Stimulated activated CD4-positive, alpha-beta T cell treated with anti-CD3 and anti-CD28 coated beads, Interleukin-1b, Interleukin-23, amount 100 ng/mL, for 24 hours (primary cell): ENCODE measurements at places on chromosomes 13 and 19.

DNA sequence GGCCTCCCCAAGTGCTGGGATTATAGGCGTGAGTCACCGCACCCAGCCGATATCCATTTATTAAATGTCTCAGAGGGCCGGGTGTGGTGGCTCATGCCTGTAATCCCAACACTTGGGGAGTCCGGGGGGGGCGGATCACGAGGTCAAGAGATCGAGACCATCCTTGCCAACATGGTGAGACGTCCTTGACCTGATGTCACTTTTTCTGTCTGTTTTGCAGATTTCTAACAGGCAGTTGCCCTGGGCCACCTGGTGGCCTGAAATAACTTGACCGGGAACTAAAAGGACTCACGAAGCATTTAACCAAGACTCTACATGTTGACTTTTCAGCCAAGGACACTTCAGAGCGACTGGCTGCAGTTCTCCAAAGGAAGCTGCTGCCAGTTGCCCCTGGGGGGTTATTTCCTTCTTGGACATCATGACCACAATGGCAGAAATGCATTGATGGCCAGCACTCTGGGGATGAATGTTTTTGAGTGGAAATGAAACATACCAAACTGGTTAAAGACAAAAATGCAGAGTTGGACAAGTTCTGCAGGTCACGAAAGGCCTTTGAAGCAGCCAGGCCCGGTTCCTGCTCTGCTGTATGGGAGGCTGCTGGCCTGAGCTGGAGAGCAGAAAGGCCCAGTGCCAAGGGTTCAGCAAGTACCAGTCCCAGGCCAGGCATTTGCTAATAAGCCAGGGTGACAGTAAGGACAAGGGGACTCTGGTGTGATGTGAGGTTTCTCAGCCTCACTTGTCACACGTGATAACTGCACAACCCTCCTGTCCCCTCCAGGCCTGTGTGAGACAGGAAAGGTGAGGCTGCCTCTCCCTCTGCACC is 8.3 kb downstream of the ZNF837 start:
- no peak for DNase-seq

GRCh38 chr19:48480558-48481500 is 11.7 kb downstream of the CYTH2 start:
- DNase-seq = peak; percentile 39

GRCh38 chr13:106919133-106919532 is 351.2 kb upstream of the ARGLU1 start:
- DNase-seq = no peak

- DNase-seq = no peak
These were observed 334.0 kb downstream of the KCTD12 start for GRCh38 chr13:76552041-76552772.

DNA sequence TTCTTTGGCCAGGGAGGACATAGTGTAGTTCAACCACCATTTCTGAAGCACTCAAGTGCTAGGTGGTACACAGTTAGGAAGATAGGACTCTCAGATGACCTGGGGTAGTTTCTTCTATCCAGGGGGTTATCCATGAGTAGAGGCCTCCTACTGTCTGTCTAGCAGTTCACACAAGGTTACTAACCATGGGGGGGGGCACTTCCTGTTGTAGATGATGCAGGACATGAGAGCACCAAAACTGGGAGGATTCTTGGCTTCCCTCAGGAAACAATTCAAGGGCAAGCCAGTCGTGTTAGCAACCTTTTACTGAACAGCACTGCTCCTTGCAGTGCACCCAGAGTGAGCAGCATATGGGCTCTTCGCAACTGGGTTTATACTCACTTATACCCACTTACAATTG is 8.9 kb upstream of the TPP2 start:
- DNase-seq = no peak

GRCh38 chr13:105445796-105446195 is 1089.7 kb downstream of the EFNB2 start:
- no peak for DNase-seq

DNA sequence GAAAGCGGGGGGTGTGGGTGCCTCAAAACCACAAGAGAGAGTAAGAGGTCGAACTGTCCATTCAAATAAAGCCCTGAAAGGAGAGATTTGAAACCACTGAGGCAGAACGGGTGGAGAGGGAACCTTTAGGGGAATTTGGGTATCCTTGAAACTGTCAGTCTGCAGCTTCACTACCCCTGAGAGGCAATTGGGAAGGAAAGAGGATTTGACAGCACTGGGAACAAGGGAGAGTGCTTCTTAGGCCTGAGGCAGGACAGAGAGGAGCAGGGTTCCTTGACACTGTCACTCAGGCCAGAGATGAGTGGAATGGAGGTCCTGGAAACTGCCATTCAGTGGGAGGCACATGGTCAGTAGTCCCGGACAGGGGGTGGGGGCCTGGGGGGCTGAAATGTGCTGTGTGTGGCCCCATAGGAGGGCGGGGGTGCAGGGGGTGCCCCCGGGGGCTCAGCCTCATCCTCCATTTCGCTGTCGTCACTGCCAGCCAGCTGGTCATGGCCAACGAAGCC is 5.0 kb downstream of the GFY start:
- DNase-seq = no peak

GRCh38 chr19:18362934-18363542 is 22.6 kb downstream of the PGPEP1 start:
- DNase-seq = no peak

GRCh38 chr19:41415154-41415571 is 12.0 kb downstream of the B3GNT8 start:
- DNase-seq = no peak

- no peak for DNase-seq
These were observed 16.4 kb downstream of the SMIM24 start for GRCh38 chr19:3463714-3464586.

GRCh38 chr19:28612275-28612769 is 600.6 kb downstream of the UQCRFS1 start:
- DNase-seq = no peak

DNA sequence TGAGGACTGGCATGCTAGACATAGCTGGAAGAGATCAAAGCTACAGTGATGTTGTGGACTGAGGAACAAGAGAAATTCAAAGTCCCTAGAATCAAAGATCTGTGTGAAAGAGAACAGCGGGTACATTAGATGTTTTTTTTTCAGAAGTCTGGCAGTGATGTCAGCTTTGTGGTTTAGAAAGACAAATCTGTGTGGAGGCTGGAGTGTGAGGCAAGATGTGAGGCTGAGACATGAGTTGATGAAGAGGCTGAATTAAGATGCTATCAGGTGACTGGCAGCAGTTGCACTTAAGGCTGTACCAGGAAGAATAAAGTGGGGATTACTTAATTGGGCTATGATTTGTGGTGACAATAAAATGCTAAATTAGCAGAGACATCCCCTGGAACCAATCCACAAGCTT is 46.5 kb downstream of the DNAJC3 start:
- DNase-seq = no peak

GRCh38 chr19:40139533-40140287 is 49.0 kb upstream of the ZNF780A start:
- no peak for DNase-seq

DNA sequence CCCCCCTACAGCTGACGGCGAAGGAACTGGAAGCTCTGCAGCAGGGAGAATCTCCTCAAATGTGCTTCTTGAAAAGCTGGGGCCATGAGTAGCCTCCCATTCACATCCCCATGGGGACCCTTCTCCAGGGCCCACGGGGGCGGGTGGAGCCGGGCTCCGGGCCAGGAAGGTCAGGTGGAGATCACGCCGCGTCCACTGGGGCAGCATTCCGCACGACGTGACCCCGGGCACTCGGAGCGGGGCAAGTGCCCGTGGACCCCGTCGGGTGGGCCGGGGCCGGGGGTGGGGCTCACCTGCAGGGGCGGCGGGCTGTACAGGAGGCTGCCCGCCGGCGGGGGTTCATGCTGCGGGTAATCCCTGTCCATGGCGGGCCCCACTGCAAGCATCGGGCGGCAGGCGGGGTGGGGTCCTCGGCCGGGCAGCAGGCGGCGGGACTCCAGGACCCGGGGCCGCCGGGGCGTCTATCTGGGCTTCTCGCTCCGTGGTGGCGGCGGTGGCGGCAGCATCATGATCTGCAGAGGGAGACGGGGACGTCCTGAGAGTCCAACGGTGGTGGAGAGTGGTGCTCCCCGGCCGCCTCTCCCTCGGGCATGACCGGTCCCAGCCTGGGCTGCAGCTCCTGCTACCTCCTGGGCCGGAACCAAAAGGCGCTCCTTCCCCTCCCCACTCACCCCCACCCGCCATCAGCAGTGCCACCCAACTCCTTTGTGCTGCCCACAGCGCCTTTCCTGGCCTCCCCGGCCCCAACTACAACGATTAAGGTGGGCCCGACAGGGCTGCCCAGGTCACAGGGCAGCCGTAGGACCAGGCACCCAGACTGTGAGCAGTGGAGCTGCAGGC is 20.0 kb downstream of the SBNO2 start:
- no peak for DNase-seq

DNA sequence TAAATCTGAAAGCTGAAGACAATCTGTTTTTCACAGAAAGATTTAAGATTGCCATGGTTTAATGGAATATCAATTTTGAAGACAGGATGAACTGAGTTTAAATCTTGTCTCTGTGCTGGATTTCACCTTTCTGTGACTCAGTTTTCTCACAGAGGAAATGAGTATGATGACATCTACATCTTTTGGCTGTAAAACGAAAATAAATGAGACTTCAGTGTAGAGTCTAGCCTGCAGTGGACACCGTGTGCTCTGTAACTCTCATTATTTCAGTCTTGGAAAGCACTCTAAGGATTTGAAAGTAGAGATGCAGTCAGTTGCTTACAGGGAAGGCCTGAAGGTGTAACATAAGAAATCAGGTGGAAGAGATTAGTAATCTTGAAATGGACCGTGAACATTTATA is 150.4 kb downstream of the NALCN start:
- no peak for DNase-seq

DNA sequence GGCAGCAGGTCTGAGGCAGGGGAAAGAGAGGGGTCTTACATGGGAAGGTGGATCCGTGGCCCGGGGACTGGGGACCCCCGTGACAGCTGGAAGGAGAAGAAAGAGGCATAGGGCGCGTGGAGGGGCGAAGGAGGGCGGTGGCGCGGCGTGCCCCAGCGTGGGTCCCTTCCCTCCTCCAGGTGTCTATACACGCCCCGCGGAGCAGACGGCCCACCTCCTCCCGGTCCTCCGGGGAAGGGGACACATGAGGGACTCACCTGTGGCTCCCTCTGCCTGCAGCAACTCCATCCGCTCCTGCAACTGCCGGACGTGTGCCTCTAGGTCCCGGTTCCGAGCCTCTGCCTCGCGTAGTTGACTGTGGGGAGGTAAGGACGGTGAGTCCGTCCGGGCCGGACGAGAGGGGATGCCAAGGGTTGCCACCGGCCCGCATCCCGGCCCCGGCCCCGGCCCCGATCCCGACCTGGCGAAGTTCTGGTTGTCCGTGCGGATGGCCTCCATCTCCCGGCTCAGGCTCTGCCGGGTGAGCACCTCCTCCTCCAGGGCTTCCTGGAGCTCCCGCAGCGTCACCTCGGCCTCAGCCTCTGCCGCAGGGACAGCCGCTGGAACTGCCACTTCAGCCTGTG is 2.4 kb upstream of the SIX5 start:
- DNase-seq = no peak

DNA sequence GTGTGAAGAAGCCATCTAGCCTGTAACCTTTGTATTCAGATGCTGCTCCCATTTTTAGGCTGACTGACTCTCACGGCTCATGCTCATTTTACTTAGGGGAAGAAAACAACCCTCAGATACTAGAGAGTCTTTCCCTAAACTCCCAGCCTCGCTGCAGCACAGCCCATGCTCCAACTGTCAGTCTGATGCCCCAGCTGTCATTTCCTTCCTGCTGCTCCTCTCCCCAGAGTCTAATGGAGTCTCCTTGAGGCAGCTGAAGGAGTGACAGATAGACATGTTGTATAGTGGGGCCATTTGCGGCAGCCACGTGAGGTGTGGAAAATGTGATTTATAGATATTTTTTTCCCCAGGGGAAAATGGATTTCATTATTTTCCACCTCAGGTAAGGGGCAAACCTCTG is 59.2 kb upstream of the OLFM4 start:
- no peak for DNase-seq

DNA sequence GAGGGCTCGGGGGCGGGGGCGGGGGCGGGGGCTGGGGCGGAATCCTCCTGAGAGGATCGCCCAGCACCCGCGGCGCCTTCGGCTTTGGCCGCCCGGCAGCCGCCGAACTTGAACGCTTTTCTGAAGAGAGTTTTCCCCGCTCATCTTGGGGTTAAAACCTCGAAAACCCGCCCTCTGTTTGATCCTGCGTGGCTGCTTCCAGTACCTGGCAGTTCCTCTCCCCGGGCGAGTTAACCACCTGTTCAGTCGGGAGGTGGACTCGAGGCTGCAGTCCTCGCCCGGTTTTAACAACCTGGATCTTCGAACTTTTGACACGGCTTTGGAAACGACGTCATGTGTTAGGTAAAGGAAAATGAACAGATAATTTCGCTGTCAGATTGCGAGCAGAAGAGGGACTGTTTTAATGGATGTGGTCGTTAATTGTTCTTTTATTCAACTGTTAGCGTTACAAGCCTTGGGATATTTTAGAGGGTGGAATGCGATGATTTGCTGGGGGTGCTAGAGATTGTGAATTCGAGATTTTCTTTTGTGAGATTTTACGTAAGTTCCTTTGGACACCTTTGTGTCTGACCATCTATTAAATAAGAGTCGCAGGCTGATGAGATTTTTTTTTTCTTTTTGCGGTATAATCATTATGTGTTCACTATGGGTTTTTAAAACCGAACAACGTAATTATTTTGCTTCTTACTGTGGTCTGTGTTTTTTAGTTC is 1.0 kb downstream of the FNDC3A start:
- DNase-seq = peak; percentile 51

DNA sequence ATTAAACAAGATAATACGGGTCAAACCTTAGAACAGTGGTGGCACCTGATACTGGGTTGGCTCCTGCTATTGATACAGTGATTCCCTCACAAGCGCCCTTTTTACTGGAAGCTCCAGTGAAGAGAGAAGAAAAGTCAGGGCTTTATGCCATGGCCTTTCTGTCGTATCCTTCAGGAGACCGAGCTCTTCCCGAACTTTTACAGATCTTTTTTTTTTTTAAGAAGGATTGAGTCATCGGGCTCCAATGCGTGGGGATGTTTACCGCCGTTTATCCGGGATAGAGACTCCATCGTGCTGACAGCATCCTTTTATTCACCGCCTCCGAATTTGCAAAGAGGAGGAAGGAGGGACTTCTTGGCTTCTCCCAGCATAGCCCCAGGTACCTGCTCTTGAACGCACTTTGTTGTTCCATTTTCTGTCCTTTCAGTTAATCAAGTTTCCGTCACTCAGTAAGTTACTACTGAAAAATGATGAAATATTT is 574 bp downstream of the ZNF227 start:
- DNase-seq = no peak

GRCh38 chr13:96904232-96904631 is 90.0 kb downstream of the OXGR1 start:
- no peak for DNase-seq

- DNase-seq = no peak
These were observed 76.9 kb downstream of the TNFSF13B start for GRCh38 chr13:108346376-108346775.

- no peak for DNase-seq
These were observed 401.2 kb downstream of the SPRY2 start for GRCh38 chr13:79939689-79940088.

DNA sequence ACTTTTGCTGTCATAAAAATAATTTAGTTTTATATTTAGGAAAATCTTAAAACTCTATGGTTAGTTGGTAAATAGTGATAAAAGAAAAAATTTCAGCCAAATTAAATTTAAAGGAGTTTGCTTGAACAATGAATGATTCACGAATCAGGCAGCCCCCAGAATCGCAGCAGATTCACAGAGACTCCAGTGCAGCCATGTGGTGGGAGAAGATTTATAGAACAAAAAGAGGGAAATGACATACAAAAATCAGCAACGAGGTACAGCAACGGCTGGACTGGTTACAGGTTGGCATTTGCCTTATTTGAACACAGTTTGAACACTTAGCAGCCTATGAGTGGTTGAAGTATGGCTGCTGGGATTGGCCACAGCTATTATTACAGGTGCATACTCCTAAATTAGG is 96.4 kb upstream of the MYCBP2 start:
- no peak for DNase-seq

GRCh38 chr19:31146546-31147183 is 202.6 kb downstream of the TSHZ3 start:
- no peak for DNase-seq
